Kidney epithelial cell (primary cell): ENCODE measurements at places on chromosomes 12 and 14. TPM values are rescaled to one million over a fixed set of nuclear protein-coding genes. Genes with fewer than 3 reads are reported as not detected.

DNA sequence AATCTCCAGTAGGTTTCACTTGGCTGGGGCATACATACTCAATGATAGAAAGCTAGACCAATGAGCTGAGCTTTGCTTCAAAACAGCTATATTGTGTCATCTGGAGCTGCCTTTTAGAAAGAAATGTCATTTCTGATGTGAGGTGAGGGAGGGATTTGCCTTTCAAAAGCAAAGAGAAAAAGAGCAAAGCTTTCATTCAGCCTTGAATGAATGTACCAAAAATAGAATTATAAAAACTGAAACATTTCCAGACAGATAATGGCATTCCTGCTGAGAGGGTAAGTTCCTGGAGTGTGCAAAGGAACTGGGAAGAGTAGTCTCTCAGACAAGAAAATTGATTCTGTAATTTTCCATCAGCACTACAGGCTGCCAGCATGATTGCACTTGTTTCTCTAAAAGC lies 710.0 kb downstream of the LRFN5 start:
- no peak for DNase-seq

DNA sequence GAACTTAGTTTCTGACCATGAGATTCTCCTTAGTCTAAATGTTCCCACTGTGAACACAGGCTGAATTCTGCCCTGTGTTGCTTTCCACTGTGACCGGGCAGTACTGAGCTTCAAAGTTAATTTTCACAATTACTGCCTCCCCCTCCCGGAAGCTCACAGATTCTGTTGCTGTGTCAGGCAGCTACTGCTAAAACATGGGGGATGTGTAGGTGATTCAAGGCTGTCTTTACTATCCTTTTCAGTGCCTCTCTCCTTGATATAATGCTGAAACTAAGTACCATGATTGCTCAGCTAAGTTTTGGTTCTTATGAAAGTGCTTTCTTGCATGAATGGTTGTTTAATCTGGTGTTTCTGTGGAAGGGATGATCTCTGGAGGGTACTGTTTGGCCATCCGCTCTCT lies 428.3 kb upstream of the NOVA1 start:
- DNase-seq = no peak

DNA sequence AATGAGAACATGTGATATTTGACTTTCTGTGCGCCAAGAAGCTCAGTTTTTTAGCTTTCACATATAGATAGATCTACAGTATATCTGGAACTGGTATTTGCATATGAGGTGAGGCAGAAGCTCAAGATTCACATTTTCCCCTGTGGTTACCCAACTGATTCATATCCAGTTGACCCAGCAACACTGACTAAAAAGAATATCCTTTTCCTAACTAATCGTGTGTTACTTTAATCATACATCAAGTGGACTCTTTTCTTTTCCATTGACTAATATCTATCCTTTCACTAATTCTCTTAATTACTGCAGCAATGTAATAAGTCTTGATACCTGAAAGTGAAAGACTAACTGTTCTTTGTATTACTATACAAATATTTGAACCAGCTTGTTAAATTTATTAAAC lies 236.1 kb downstream of the AEBP2 start:
- no peak for DNase-seq

DNA sequence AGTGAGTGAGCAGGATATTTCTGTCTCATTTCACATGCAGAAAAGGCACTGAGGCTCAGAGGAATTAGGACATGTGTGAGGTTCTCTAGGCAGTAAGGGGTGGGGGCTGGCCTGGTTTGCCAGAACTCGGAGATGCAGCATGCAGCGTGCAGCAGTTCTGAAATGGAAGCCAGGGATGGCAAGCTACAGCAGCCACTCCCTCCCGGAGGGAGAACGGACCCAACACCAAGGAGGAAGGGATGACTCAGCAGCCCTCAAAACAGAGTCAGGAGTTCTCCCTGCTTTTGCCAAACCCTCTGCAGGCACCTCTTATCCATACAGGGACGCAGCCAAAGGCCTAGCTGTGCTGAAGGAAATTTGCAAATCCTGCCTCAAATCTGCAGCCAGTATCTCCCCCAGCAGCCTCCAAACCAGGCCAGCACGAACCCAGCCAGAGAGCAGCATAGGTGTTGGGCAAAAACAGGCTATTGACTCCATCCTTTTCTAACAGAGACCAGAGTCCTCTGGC lies 10.3 kb upstream of the SERPINA3 start:
- DNase-seq = no peak

- no peak for DNase-seq
Observed at GRCh38 chr14:59868021-59868420, 2.6 kb downstream of the RTN1 start.

DNA sequence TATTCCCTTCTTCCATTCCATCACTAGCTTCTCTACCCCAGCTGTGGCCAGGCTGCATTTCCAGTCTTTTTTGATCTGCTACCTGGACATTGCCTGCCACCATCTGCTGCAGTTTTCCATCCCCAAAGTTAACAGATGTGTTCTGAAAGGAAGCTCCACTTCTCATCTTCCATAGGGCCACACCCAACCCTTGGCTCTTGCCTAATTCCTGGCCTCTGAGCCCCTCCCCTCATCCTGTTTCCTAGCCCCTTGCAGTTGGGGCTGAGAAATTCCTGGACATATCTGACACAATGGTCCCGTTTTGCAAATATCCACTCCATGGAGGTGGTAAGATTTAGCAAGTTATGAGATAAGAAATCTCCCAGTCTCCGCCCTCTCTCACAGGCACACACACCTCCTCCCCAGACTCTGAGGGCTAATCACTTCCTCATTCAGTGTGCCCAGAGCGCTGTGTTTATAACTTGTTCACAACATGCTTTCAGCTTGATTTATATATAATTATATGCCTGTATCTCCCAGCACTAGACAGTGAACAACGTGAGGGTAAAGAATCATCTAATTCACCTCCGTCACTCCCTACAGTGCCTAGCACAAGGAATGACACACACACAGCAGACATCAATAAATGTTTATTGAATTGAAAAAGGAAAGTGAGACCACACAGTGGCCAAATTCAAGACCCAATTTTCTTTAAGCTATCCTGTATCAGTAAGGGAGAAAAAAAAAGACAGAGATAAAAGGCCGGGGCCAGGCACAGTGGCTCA lies 13.4 kb downstream of the SMUG1 start:
- DNase-seq = no peak

- no peak for DNase-seq
Observed at GRCh38 chr14:63624701-63625100, 17.0 kb downstream of the WDR89 start.

The PLEKHG7 gene
- total RNA-seq = not detected in 2 replicates

DNA sequence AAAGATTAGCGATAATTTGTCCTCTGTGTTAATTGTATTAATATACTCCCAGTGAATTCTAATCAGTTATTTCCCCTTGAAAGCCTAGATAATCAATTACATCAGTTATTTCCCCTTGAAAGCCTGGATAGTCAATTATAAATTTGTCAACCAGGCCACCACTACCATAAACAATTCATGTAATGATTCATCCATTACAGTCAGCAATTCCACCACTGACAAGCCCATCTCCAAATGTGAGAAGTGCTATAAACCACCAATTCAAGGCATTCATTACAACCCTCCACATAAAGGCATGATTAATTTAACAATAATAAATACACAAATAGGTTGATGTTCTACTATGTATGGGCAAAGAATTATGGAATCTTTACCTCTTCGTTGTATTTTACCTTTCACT lies 40.9 kb downstream of the INTS13 start:
- no peak for DNase-seq

The CBLN3 gene
- 0.34 and 0.88 TPM in 2 replicates for total RNA-seq

DNA sequence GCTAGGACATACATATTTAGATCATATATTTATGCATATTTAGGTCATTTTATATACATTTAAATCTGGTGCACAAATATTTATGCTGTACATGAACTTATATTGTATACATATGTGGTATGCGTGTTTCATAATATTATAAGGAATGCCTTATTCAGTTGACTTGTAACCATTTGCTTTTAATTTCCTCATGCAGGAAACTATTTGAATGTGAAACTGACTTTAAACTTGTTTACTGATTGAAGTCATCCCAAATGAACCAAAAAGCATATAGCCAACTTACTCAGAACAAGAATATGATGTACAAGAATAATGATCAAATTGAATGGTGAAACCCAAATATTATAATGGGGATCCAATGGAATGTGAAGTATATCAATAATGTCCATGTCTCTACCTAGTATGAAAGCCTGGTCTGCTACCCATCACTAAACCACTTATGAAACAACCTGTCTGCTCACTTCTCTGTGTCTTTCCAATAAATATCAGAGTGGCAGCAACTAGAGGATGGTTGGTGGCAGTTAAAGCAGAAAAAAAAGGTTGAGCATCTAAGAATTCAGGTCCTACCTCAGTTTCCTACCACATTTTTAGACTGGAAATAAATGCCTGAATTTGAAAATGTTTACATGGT lies 38.3 kb downstream of the RPS6KA5 start:
- no peak for DNase-seq

- no peak for DNase-seq
Observed at GRCh38 chr14:61125867-61126572, 145.0 kb downstream of the SLC38A6 start.

- no peak for DNase-seq
Observed at GRCh38 chr14:101624536-101624935, 63.2 kb downstream of the DIO3 start.

The ARHGEF25 gene
- 2.3 and 2.4 TPM in 2 replicates for total RNA-seq

DNA sequence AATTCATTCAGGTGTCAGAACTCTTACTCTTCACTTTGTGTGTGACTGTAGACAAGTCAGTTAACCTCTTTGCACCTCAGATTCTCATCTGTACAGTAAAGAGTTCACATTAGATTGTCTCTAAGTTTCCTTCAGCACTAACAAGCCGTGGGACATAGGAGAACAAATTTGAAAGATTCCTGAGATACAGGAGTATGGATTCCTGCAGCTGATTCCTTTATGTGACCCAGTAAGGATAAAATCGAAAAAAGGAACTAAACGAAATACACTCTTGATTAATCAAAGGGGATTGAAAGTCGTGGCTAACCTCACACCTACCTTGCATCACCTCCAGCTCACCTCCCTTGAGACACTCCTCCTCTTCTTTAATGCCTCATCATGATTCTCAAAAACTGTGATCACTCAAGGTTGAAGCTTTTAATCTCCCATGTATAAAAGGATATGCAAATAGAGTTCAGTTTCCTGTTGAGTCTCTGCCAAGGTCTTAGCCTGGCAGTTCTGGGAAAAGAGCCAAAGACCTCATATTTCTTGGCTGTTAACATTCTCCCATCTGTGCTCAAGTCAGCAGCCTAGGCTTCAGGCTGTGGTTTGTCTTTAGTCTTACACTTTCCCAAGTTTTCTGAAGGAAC lies 156.6 kb downstream of the DAD1 start:
- DNase-seq = peak; percentile 90

GRCh38 chr14:101959277-101959676 lies 5.1 kb upstream of the DYNC1H1 start:
- no peak for DNase-seq

The SRRM4 gene
- total RNA-seq = 0.27 and 0.42 TPM in 2 replicates

GRCh38 chr12:48956279-48957140 lies 777 bp downstream of the ARF3 start:
- peak; percentile 95 for DNase-seq

GRCh38 chr12:40261937-40262336 lies 37.1 kb downstream of the LRRK2 start:
- DNase-seq = no peak

GRCh38 chr12:42660968-42661937 lies 71.7 kb upstream of the PRICKLE1 start:
- DNase-seq = no peak

The CRIP1 gene
- total RNA-seq = 2.0 and 11.1 TPM in 2 replicates

GRCh38 chr12:26523708-26524150 lies 309.3 kb downstream of the ITPR2 start:
- peak; percentile 43 for DNase-seq

DNA sequence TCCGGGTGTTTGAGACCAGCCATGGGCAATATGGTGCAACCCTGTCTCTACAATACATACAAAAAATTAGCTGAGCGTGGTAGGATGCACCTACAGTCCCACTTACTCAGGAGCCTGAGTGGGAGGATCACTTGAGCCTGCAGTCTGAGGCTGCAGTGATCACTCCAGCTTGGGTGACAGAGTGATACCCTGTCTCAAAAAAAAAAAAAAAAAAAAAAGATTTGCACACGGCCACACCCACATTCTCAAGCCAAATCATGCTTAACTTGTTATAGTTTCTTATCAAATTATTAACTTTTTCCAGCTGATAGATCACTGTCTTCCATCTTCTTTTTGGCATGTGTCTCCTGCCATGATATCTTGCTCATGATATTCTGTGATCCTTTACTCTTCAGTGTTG lies 6.8 kb downstream of the DRAM1 start:
- no peak for DNase-seq

GRCh38 chr14:22593189-22593588 lies 4.2 kb upstream of the DAD1 start:
- no peak for DNase-seq

DNA sequence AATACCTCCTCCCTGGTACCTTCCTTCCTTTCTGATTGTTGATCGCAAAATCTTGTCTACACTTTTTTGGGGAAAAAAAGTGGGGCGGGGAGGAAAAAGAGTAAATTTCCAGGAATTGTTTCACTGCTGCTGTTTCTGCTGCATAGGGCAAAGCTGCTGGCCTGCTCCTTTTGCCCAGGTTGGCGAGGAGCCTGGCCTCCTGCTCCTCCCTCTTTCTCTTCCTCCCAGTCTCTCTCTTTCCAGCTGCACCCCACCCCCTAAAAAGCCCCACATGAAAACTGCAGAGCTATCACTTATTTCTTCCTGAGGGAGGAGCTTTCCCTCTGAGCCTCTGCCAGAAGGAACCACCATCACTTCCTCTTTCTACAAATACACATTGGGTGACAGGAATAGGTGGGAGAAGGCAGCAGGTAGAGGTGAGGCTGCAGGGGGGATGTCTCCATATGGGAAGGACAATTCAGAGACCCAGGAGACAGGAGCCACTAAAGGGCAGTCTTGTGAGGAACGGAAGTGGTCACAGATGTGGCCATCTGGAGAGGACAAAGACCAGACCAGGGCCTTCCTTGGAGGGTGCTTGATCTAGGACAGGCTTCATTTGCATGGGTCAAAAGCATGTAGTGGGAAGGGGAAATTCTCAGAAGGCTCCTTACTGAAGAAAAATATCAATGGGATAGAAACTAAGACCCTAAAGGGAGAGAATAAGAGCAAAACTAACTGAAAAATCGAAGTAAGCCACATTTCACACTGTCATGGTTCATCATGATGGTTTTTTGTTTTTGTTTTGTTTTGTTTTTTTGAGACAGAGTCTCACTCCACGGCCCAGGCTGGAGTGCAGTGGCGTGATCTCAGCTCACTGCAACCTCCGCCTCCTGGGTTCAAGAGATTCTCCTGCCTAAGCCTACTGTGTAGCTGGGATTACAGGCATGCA lies 14.8 kb downstream of the ZBTB39 start:
- DNase-seq = no peak

The MBD6 gene
- 10.0 and 11.6 TPM in 2 replicates for total RNA-seq

The DNAH10 gene
- total RNA-seq = under 0.01 and 0.04 TPM in 2 replicates

The VPS29 gene
- 75.4 and 93.7 TPM in 2 replicates for total RNA-seq
